ENCODE measurements at places on chromosomes 16 and 17.

- DNase-seq: no peak
Measured at GRCh38 chr17:66429680-66430079, 127.3 kb downstream of the PRKCA start.

- no peak for DNase-seq
Measured at GRCh38 chr16:10256784-10257641, 74.8 kb upstream of the GRIN2A start.

GRCh38 chr16:8885674-8886592, 3.8 kb downstream of the LITAFD start:
- DNase-seq: no peak

DNA sequence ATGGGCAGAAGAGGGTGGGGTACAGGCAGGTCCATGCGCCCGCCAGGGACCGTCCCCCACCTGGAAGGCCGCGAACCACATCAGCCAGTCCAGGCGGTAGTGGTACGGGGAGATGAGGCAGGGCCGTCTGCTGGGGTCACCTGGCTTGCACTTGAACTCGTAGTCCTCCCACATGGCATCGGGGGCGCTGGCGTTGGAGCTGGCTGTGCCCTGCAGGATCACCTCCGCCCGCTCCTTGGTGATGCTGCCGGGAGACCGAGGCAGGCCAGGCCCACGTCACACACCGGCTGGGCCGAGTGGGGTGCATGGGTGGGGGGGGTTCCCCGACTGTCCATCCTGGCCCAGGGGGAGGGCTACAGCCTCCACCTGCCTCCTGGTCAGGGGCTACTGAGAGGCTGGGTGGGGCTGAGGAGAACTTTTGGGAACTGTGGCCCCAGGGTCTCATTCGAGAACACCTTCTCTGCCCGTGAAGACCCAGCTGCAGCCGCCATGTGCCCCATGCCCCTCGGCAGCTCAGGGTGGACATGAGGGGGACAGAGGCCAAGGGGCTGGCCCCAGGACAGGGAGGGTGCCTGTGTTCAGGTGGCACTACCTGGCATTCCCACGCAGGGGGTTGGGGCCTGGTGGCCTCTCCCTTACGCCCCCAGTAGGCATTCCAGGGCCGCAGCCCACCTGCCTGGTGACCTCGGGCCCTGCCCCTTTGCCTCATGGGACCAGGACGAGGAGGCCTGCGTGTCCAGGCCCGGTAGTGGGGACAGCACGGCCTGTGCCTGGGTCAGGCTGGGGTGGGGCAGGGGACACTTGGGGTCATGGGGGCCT, 69.5 kb upstream of the GNG13 start:
- no peak for DNase-seq

GRCh38 chr16:31700530-31701388, 172.8 kb upstream of the ZNF267 start:
- no peak for DNase-seq

DNA sequence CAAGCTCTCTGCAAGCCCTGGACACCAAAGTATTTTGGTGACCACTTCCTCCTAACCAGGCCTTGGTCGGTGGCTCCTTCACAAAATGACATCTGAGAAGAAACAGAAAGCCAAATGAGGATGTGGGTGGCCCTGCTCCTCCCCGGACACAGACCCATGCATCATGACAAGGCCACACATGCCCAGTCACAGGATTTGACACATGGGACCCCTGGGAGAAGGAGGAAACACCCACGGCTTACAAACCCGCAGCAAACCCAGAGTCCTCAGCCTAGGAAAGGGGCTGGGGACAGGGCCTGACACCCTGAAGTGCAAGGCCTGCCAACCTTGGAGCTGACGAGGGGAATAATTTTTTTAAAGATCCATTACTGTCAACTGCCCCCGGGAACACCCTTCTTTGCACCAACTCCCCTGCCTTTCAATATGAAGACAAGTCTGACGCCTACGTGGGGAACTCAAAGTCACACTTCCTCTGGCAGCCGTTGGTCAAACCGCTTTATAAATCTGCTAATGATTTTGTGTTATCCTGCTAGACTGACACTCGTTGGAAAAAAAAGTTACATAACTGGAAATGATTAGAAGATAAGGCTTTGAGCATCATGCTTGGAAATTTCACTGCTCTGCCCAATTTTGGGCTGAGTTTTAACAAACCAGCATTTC, 41.3 kb downstream of the GAS7 start:
- no peak for DNase-seq

DNA sequence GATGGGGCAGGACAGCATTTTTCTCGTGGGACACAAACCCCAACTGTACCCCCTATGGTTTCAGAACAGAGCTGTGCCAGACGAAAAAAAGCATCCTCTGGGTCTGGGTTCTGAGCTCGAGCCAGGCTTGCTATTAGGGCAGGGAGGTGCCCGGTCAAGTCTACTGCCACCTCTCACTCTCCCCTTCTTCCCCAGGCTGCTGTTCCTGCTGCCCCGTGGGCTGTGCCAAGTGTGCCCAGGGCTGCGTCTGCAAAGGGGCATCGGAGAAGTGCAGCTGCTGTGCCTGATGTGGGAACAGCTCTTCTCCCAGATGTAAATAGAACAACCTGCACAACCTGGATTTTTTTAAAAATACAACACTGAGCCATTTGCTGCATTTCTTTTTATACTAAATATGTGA, 1.1 kb downstream of the MT1E start:
- no peak for DNase-seq

- DNase-seq: no peak
Measured at GRCh38 chr17:82022310-82022980, at the start of gene CENPX. Gene CENPX (minus strand): TSS chr17:82022878. CDS start chr17:82022861, 17 bp downstream.

- DNase-seq: no peak
Measured at GRCh38 chr16:72029567-72030271, 21.2 kb downstream of the DHODH start.

DNA sequence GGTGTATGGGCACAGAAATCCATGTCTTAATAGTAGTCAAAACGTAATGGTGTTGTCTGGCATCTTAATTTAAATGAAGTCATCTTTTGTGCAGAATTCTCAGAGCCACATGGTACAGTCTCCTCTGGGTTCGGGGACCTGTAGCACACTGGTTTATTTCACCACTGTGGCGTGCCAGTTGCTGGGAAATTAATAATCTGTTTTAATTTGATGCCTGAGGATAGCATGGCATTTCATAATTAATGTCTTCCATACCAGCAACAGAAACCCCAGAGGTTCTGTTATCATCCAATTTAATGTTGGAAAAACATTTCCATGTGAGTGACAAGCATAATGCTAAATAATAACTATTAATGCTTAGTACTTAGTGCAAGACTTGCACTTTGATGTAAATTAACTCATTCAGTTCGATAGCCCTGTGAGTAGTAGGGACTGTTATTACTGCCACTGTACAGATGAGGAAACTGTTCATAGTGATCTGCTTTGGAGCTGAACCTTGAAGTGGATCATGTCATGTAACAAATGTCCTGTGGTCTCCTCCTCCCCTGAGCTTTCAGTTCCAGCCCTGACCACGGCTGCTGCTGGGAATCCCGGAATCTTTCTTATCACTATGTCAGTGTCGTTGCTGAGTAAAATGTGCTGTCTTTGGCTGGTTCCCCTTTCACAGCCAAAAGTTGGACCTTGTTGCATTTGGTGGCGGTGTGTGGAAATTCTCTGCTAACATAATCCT, 51.2 kb downstream of the SNX29 start:
- no peak for DNase-seq
